ENCODE measurements at places on chromosomes 2 and 18.

- no peak for DNase-seq
Observed at GRCh38 chr2:218999021-218999880, 6.0 kb upstream of the CRYBA2 start.

GRCh38 chr18:69935319-69936190 lies 12.1 kb downstream of the CD226 start:
- DNase-seq: no peak

GRCh38 chr2:110994250-110994961 lies 126.3 kb upstream of the BCL2L11 start:
- DNase-seq: no peak

GRCh38 chr2:623130-623922 lies 53.9 kb downstream of the TMEM18 start:
- DNase-seq: no peak

DNA sequence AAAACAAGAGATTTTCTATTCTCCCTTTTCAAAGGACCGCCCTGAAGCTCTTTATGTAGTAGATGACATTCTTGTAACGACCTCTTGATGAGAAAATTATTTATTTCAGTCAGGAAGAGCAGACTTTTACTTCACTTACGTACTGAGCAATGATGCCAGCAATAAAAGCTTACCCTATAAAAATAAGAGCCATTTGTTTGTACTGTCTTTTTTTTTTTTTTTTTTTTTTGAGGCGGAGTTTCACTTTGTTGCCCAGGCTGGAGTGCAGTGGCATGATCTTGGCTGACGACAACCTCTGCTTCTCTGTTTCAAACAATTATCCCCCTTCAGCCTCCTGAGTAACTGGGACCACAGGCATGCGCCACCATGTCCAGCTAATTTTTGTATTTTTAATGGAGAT lies 39.2 kb downstream of the CRIM1 start:
- DNase-seq: no peak

- no peak for DNase-seq
Observed at GRCh38 chr18:4353853-4354418, 101.2 kb downstream of the DLGAP1 start.

DNA sequence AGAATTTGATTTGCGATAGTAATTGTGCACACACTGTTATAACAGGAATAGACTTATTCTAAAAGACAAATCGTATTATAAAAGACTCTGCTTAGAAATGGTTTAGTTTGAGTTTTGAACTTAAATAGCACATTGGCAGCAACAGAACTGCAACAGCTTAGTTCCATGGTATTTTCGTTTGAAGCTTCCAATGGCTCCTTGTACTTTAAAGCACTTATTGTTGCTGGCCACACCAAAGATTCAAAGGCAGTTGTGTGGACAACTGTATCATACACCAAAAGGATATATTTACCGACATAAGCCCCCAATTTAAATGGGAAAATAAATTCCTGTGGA lies 627 bp downstream of the WIPF1 start:
- no peak for DNase-seq

GRCh38 chr2:210899131-210899530 lies 342.7 kb downstream of the CPS1 start:
- no peak for DNase-seq

DNA sequence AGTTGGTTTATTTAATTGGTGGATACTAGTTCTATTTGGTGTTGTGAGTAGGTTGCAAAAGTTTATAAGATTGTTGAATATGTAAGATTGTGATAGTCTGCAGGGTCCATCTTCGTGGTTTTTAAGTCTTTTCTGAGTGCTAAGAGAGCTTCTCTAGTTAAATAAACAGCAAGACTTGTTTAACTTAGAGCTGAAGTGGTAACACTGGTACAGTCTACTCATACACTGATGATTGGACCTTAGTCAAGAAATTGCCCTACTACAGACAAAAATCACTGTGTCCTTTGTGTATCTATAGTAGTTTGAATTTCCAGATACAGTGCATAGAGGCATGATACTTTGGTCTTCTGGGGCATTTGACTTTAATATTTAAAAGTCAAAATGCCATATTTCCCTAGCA lies 94.6 kb downstream of the PHLPP1 start:
- DNase-seq: no peak

DNA sequence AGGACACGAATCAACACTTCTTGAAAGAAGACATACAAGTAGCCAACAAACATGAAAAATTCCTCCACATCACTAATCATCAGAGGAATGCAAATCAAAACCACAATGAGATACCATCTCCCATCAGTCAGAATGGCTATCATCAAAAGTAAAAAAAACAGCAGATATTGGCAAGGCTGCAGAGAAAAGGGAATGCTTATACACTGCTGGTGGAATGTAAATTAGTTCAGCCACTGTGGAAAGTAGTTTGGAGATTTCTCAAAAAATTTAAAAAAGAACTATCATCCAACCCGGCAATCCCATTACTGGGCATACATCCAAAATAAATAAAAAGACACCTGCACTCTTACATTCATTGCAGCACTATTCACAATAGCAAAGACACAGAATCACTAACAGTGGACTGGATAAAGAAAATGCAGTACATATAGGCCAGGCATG lies 78.7 kb downstream of the GRB14 start:
- DNase-seq: no peak

GRCh38 chr2:115833196-115833595 lies 1390.8 kb downstream of the DPP10 start:
- DNase-seq: no peak

- DNase-seq: no peak
Observed at GRCh38 chr2:2808551-2809058, 477.5 kb upstream of the MYT1L start.

DNA sequence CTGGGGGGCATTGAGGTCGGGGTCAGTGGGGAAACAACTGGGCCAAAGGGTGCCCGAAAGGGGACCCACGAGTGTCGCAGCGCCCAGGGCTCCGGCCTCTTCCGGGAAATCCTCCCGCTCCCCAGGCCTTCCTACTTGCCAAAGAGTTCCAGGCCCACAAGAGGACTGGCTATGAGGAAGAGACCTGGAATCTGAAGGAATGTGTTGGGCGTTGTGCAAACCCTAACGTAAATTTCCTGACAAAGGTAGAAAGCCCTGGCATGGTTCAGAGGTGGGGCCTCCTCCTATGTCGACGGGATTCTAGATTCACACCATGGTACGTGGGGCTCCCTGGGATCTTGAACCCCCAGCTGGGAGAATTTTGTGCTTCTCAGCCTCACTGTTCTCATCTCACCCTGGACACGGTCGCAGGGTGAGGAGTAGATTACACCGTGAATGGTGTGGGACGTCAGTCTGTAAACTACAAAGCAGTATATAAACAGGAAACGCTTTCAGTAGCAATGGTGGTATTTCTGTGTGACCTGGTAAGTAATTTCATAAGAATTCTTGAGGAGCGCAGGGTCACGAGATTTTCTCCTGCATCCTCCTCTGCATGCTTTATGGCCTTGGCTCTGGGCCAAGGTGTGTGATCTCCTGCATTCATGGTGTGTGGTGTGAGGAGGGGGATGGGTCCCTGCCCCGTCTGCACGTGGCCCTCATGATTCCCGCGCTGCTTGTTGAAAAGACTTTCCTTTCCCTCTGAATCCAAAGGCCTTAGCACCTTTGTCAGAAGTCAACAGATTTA lies 868 bp downstream of the HSBP1L1 start:
- no peak for DNase-seq
